ENCODE measurements at places on chromosomes 16 and 17. TPM values are rescaled to one million over a fixed set of nuclear protein-coding genes. Genes with fewer than 3 reads are reported as not detected.

CTRB2 gene
- total RNA-seq, result not detected

KRTAP4-5 gene
- not detected for total RNA-seq

PIPOX gene
- 1.1 TPM for total RNA-seq

COX6A2 gene
- total RNA-seq, result not detected

KRTAP9-8 gene
- not detected for total RNA-seq

TENT4B gene
- 15.5 TPM for total RNA-seq

FOXO3B gene
- total RNA-seq, result 3.7 TPM

TXNDC17 gene
- total RNA-seq, result 114 TPM

DLX3 gene
- total RNA-seq, result not detected

MYADML2 gene
- not detected for total RNA-seq

Data from uterine smooth muscle cell (primary cell).